GM19239 (cell line): ENCODE measurements at places on chromosomes 3 and 15.

DNA sequence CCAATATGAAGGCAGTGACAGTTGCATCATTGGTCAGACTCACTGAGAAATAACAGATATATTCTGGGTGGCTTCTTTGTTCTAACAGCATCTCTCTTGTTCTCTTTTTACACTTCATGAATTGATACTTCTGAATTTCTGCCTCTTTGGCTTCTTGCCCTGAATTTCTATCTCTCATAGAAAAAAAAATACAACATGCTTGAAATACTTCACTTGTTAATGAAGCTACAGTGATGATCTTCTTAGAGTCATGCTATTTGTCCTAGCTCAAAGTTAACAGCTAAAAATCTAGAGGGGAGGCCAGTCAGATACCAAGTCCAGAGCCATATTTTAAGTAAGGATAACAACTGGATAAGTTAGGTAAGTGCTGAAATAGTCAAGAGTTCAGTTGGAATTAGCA lies 597.2 kb upstream of the AGTR1 start:
- no peak for DNase-seq

DNA sequence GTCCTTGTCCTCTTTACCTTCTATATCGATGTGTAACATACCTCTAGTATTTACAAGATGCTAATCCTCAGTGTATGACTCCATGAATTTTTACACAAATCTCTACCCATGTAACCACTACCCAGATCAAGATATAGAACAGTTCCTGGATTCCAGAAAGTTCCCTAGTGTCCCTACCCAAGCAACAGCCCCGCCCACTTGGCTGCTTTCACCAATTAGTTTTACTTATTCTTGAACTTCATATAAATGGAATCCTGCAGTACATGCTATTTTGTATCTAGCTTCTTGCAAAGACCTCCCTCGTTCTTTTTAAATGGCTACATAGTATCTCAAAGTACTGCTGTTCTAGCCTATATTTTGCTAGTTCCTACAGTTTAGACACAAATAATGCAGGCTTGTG lies 33.0 kb downstream of the CD276 start:
- no peak for DNase-seq

GRCh38 chr3:87461443-87461842 lies 185.1 kb upstream of the POU1F1 start:
- DNase-seq: no peak

DNA sequence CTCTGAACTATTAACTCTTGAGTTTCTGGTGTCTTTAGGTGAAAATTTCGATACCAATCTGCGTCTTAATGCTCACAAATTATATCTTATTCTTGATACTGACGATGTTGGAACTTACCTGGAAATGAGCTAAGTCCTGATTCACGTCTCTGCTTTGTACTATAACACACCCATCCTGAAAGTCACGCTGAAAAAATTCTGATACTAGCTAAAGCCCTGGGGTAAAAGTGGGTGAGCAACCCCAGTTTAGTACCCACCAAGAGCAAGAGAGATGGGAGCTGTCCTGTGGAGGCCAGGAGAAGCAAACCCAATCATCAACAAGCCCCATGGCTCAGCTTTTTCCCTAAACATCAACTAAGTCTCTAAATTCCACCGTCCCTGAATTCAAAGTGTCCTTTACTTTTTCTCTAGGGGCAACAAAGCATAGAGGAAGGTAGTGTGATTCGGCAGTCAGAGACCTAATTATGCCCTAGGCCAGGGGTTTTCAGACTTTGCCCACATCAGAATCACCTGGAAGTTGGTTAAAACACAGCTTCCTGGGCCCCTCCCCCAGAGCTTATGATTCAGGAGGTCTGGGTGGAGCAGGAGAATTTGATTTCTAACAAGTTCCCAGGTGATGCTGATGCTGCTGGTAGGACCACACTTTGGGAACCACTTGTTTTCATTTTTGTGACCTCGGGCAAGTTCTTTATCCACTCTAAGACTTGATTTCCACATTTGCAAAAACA lies 90.2 kb downstream of the OSBPL10 start:
- DNase-seq: no peak

DNA sequence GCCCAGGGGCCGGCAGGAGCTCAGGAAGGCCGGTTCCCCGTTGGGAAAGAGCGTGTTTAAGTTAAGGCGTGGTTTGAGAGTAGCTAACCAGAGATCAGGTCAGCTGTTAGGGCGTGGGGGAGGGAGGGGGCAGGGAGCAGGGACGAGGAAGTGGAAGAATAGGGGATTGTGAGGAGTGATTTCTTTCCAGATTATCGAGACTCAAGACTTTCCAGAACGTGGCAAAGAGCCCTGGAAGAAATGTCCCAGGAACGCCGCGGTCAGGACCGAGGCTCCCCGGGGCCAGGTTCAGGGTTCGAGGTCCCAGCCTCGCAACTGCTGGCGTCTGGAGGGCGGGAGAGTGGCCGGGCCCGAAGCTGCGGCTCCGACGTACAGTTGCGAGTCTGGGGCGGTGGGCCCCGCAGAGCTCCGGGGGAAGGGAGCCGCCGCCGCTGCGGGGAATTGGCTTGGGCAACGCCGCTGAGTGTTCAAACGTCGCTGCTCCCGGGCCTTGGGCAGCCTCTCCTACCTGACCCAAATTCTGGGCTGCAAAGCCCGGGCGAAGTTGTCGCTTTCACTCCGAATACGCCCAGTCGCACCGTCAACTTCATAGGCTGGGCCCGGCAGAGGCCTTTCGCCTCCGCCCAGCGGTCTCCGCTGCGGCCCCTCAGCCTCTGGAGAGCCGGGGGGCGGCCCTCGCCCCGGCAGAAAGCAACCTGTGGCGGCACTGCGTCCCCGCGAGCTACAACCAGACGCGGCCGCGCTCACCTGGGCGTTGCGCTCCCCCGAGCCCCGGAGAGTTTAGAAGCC lies 9.5 kb downstream of the ISL2 start:
- DNase-seq: peak; percentile 56

DNA sequence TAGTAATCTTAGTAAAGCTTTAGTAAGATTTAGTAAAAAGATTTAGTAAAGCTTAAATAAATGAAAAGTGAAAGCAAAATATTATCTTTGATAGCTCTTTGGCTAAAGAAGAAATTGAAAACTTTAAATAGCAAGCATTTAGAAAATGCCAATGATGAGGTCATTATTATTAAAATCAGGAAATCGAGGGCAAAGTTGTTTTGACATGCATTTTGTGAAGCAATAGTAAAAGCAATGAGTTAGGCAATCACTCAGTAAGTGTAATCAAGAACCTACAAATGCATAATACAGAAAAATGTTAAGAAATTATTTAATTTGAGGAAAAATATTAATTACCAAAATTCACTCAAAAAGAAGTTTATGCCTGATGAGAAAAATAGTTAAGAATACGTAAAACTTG lies 280.3 kb upstream of the MME start:
- no peak for DNase-seq

DNA sequence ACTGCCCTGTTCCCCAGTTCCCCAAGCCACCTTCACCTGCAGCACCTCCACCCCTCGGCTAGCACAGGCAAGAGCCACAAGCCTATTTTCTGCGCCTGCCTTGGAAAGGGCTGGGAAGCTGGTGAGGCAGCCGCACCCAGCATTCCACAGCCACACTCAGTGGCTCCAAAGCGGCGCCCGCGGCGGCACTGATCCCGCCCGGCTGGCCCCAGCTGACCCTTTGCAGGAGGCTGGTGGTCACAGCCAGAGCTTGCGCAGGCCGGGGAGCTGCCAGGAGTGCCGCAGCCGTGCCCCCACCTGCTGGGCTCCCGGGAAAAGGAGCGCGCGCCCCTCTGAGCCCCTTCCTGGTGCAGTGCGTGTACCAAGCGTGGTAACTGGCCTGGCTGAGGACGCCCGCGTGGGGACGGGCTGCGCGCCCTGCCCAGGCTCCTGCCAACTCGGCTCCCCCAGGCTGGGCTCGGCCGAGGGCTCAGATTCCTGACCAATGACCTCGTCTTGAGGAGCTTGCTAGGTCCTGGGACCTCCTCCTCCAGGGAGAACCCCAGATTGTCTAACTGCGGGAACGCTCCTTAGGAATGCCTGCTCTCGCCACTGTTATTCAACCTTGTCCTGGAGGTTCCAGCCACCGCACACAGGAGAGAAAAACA lies 13.3 kb downstream of the GRAMD2A start:
- DNase-seq: no peak
